ENCODE measurements at places on chromosomes 4 and X. TPM values are rescaled to one million over a fixed set of nuclear protein-coding genes. Genes with fewer than 3 reads are reported as not detected.

- H3K36me3 ChIP-seq, result no peaks in the 10 kb centered on the region
- H3K27me3 ChIP-seq, result no peaks in the 10 kb centered on the region
- H3K4me3 ChIP-seq, result no peak overlapping the region
- no peak for DNase-seq
Measured at GRCh38 chr4:37381040-37381668, 136.6 kb downstream of the NWD2 start.

Gene FAM47E
- total RNA-seq, result 1.6 TPM

- H3K4me3 ChIP-seq, result no peak overlapping the region
- H3K27ac ChIP-seq, result no peak overlapping the region
- DNase-seq, result no peak
- peaks cover 4% of the 10 kb centered on the region for H3K36me3 ChIP-seq
- no peaks in the 10 kb centered on the region for H3K27me3 ChIP-seq
- H3K4me1 ChIP-seq, result no peaks in the 10 kb centered on the region
Measured at GRCh38 chrX:154855256-154855655, 20.8 kb upstream of the SMIM9 start.

- no peaks in the 10 kb centered on the region for H3K4me1 ChIP-seq
- no peak for DNase-seq
- H3K4me3 ChIP-seq, result no peak overlapping the region
- no peak overlapping the region for H3K27ac ChIP-seq
Measured at GRCh38 chr4:119204916-119205315, 7.6 kb upstream of the USP53 start.

- no peak overlapping the region for H3K4me3 ChIP-seq
- no peak for DNase-seq
Measured at GRCh38 chr4:72311291-72311690, 257.7 kb downstream of the ADAMTS3 start.

Gene VCX2
- total RNA-seq, result not detected

GRCh38 chrX:10054396-10054795 lies 87.2 kb downstream of the CLDN34 start:
- H3K4me1 ChIP-seq, result peaks cover 11% of the 10 kb centered on the region
- DNase-seq, result no peak
- H3K27ac ChIP-seq, result no peak overlapping the region
- peaks cover 11% of the 10 kb centered on the region for H3K36me3 ChIP-seq

DNA sequence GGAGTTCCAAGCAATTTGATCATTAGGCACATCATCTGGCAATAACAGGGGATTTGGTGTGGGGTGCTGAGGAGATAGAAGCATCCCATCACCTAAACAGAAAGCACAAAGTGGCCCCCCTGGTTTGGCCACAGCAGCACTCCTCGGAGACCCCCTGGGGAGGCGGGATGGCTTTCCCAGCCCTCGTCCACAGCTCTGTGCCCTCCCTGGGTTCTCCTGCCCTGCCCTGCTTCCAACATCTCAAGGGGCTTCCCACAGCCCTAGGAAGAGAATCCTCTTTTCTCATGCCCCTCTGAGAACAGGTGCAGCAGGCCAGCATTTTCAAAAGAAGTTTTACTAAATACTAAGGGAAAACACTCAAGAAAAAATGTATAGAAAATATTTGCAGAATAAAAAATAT lies 12.8 kb downstream of the ATP5ME start:
- H3K4me3 ChIP-seq, result peak overlapping the region; percentile 13
- no peak overlapping the region for H3K27ac ChIP-seq
- DNase-seq, result no peak
- no peaks in the 10 kb centered on the region for H3K27me3 ChIP-seq
- H3K4me1 ChIP-seq, result peaks cover 3% of the 10 kb centered on the region

- no peaks in the 10 kb centered on the region for H3K36me3 ChIP-seq
- peak overlapping the region; percentile 94 for H3K27ac ChIP-seq
- H3K27me3 ChIP-seq, result no peaks in the 10 kb centered on the region
- no peak for DNase-seq
- peaks cover 40% of the 10 kb centered on the region for H3K4me1 ChIP-seq
- H3K4me3 ChIP-seq, result peak overlapping the region; percentile 97
Measured at GRCh38 chr4:39043861-39044363, 11.7 kb upstream of the TMEM156 start.

Gene PLA2G12A
- 15.5 TPM for total RNA-seq

DNA sequence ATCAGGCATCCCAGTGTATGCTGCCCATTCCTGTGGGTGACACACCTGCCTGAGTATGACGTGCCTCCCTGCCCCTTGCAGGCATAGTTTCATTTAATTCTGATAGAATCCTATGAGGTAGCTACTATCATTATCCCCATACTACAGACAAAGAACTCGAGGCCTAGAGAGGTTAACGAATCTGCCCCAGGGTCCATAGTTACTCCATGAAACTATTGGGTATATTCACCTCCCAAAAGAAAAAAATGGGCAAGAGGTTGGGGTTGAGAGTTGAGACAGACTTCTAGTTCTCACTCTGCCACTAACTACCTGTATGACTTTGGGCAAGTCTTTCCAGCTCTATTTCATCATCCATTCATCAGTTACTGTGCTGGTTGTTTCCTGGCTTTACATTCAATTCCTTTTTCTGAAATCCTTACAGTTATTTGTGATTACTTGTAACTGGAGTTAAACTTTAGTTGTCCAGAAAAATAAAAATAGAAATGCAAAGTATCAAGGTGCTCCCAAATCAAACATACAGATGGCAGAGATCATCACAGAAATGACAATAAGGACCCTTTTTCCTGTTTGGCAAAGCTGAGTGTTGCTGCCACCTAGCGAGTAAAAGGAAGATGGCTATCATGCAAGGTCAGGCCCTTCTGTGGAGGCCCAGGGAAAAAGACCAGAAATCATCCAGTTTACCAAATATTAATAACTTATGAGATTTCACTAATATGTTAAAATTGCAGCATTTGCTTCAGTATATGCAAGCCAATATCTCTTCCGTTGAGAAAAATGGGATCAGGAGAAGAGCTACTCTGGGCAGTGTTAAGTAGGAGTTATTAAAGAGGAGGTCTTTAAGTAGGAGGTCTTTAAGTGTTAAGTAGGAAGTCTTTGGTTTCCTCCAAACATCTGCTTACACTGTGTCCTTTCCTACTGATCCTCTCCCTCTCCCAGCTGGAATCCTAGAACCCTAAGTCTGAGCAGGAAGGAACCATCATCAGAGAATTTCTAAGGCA lies 17.1 kb upstream of the MAP7D3 start:
- no peaks in the 10 kb centered on the region for H3K4me1 ChIP-seq
- DNase-seq, result peak; percentile 41
- no peaks in the 10 kb centered on the region for H3K36me3 ChIP-seq
- no peak overlapping the region for H3K4me3 ChIP-seq
- no peak overlapping the region for H3K27ac ChIP-seq
- no peaks in the 10 kb centered on the region for H3K27me3 ChIP-seq

DNA sequence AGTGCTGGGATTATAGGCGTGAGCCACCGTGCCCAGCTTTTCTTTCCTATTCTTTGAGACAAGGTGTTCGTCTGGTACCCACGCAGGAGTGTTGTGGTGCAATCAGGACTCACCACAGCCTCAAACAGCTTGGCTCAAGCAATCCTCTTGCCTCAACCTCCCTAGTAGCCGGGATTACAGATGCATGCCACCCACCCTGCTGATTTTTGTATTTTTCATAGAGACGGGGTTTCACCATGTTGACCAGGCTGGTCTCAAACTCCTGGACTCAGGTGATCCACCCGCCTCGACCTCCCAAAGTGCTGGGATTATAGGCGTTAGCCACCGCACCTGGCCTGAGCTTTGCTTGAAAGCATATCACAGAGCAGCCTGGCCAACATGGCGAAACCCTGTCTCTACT lies 1.5 kb upstream of the CRLF2 start:
- H3K4me3 ChIP-seq, result no peak overlapping the region
- no peak for DNase-seq
- peaks cover 4% of the 10 kb centered on the region for H3K4me1 ChIP-seq
- H3K27me3 ChIP-seq, result peaks cover 2% of the 10 kb centered on the region
- H3K27ac ChIP-seq, result no peak overlapping the region
- no peaks in the 10 kb centered on the region for H3K36me3 ChIP-seq

DNA sequence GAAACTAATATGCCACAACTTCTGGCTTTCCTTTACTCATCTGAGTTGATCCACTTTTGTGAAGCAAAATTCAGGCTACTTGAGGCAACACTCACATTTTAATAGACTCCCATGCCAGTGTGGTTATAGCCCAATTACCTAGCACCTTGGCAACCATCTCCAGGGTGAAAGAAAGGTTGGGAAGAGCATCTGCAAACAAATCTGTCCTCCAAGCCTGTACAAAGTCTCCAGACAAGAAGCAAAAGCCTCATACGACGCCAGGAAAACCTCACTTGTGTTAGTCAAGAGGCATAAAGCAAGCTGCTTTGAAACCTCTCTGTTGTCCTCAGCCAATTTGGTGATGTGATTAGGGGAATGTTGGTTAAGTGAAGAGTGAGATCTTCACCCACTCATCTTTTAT lies 246.6 kb downstream of the THOC2 start:
- H3K4me3 ChIP-seq, result no peak overlapping the region
- peaks cover 13% of the 10 kb centered on the region for H3K4me1 ChIP-seq
- H3K27ac ChIP-seq, result no peak overlapping the region
- no peak for DNase-seq
- H3K36me3 ChIP-seq, result no peaks in the 10 kb centered on the region
- H3K27me3 ChIP-seq, result no peaks in the 10 kb centered on the region

DNA sequence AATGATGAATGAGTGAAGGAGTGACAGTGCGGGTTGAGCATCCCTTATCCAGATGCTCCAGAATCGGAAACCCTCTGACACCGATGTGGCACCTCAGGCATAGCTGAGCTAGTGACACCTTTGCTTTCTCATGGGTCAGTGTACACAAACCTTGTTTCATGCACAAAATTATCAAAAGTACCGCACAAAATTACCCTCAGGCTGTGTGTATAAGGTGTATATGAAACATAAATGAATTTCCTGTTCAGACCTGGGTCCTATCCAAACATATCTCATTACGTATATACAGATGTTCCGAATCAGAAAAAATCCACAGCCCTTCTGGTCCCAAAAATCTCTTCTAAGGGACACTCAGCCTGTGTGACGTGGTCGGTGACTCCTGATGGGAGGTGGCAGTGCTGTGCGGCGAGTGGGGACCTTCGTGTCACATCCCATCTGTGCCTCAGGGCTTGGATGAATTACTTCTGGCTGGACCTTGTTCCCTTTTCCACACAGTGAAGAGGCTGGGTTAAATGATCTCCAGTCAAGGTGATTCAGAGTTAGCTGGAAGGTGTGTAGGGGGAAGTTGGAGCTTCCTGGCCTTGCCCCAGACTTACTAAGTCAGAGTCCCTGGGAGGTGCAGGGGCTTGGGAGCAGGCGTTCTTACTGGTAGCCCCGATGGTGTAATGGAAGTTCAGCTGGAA lies 18.8 kb downstream of the RGS12 start:
- no peak overlapping the region for H3K4me3 ChIP-seq
- DNase-seq, result no peak
- no peaks in the 10 kb centered on the region for H3K27me3 ChIP-seq
- peaks cover 8% of the 10 kb centered on the region for H3K36me3 ChIP-seq
- peaks cover 39% of the 10 kb centered on the region for H3K4me1 ChIP-seq

GRCh38 chr4:7390906-7391636 lies 43.7 kb downstream of the PSAPL1 start:
- no peak overlapping the region for H3K4me3 ChIP-seq
- H3K36me3 ChIP-seq, result no peaks in the 10 kb centered on the region
- peaks cover 48% of the 10 kb centered on the region for H3K4me1 ChIP-seq
- no peak overlapping the region for H3K27ac ChIP-seq

Gene CENPVL2
- 1.6 TPM for total RNA-seq

Gene CRMP1
- total RNA-seq, result 251 TPM

Gene DMP1
- not detected for total RNA-seq

GRCh38 chr4:110622841-110623717 lies at the start of gene PITX2:
Gene PITX2 (minus strand): TSS chr4:110623077. CDS start chr4:110622460, 617 bp downstream.
- peak within 1 kb of the TSS; percentile 87 for H3K4me3 ChIP-seq
- no peak within 1 kb of the TSS for H3K27ac ChIP-seq
- peak; percentile 92 for DNase-seq
- peaks cover 30% of the 10 kb centered on the region for H3K4me1 ChIP-seq
- H3K36me3 ChIP-seq, result no peaks in the 10 kb centered on the region

- H3K36me3 ChIP-seq, result no peaks in the 10 kb centered on the region
- no peaks in the 10 kb centered on the region for H3K27me3 ChIP-seq
- no peak for DNase-seq
- H3K4me1 ChIP-seq, result peaks cover 5% of the 10 kb centered on the region
Measured at GRCh38 chrX:70970482-70970995, 39.6 kb upstream of the SLC7A3 start.

Gene PAK3
- 11.9 TPM for total RNA-seq

- H3K27me3 ChIP-seq, result no peaks in the 10 kb centered on the region
- H3K4me3 ChIP-seq, result no peak overlapping the region
- no peaks in the 10 kb centered on the region for H3K36me3 ChIP-seq
- no peak overlapping the region for H3K27ac ChIP-seq
- peaks cover 25% of the 10 kb centered on the region for H3K4me1 ChIP-seq
Measured at GRCh38 chr4:78653655-78654054, 102.1 kb downstream of the ANXA3 start.

DNA sequence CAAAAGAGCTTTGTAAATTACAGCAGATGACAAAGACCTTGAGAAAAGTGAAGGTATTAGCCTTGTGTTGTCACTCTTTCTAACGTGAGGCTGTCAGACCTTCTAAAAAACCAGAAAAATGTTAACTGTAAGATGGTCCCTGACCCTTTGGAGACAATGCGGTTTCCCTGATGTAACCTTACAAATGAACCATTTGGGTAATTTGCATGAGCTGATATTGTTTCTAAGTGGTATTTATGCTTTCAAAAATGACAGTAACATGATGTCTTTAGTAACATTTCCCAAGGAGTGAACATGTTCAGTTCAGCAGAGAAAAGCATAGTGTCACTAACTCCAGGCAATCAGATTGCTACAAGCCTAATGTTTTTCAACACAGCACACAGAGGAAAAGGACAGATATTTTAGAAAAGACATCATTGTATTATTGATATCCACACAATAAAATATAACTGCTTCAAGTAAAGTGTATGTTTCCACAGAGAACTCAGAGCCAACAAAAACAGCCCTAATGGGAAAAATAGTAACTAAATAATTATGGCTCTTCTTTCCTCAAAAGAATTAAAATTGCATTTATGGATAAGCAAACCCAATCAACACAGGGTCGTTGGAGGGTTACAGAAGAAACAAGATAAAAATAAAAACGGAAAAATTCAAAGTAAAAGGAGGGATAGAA lies 434.4 kb downstream of the KCNIP4 start:
- DNase-seq, result no peak
- H3K4me1 ChIP-seq, result no peaks in the 10 kb centered on the region
- H3K27ac ChIP-seq, result peak overlapping the region; percentile 37
- H3K27me3 ChIP-seq, result peaks cover 38% of the 10 kb centered on the region

DNA sequence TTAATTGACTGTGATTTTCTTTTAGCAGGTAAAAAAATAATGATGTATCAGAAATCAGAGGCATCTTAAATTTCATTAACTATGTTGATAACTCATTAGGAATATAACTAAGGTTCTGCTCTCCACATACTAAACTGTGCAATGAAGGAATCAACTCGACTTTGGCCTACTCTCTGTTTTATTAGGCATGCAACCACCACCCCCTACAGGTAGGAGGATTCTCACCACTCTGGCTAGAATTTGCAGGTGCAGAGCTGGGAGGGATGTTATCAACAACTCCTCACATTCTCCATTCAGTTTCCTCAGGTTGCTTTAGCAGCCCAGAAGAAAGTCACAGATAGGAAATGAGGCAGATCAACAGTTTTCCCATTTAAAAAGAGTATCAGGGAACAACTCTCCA lies 160.1 kb downstream of the COX18 start:
- peaks cover 2% of the 10 kb centered on the region for H3K36me3 ChIP-seq
- H3K27ac ChIP-seq, result no peak overlapping the region
- DNase-seq, result no peak
- H3K4me1 ChIP-seq, result no peaks in the 10 kb centered on the region
- no peak overlapping the region for H3K4me3 ChIP-seq

Data from neural crest cell (in vitro differentiated cells).